Activated T-helper 1 cell treated with anti-CD3 and anti-CD28 coated beads, Interleukin-2, amount 50 U/mL, for 16 hours (primary cell): ENCODE measurements at places on chromosomes 11 and 22.

GRCh38 chr11:91660036-91660435, 564.6 kb upstream of the FAT3 start:
- no peak for DNase-seq

- DNase-seq, result no peak
Measured at GRCh38 chr11:116918925-116919655, 81.7 kb upstream of the APOA1 start.

GRCh38 chr22:42470366-42471082, 38.3 kb upstream of the NFAM1 start:
- DNase-seq, result no peak

DNA sequence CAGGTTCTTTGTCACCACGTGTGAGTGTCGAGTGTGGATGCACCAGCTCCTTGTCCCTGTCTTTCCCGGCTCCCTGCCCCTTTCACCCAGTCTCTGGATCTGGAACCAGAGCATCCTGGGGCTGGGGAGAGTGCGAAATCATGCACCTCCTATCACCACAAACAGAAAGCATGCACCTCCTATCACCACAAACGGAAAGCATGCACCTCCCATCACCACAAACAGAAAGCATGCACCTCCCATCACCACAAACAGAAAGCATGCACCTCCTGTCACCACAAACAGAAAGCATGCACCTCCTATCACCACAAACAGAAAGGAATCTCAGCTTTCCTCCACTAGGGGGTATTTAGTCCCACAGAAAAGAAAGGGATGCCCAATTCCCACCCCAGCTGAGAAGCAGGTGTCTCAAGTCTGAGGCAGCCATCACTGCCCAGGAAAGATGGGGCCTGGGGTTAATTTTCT, 5.9 kb upstream of the GLB1L3 start:
- no peak for DNase-seq

GRCh38 chr11:45741582-45741981, 63.4 kb upstream of the SLC35C1 start:
- no peak for DNase-seq

DNA sequence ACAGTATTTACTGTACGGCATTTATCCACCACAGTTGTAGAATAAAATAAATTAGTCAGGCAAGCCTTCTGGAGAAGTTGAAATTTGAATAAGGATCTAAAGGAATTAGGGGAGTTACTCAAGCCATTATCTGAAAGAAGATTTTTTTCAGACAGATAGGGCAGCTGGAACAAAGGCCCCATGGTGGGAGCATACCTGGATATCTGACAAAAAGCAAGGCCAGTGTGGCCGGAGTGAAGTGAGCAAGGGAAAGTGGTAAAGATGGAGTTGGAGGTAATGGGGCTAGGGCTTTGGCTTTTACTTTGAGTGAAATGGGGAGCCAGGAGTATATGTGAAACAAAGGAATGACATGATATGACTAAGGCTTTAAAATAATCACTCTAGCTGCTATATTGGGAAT, 45.7 kb upstream of the PSMA1 start:
- no peak for DNase-seq

- DNase-seq, result no peak
Measured at GRCh38 chr11:110858547-110858921, 146.3 kb upstream of the ARHGAP20 start.
